ENCODE measurements at places on chromosomes 7 and 10.

GRCh38 chr10:83164156-83164555, 975.2 kb upstream of the GHITM start:
- no peak for DNase-seq

GRCh38 chr7:81725003-81725811, 44.6 kb downstream of the HGF start:
- DNase-seq, result no peak

DNA sequence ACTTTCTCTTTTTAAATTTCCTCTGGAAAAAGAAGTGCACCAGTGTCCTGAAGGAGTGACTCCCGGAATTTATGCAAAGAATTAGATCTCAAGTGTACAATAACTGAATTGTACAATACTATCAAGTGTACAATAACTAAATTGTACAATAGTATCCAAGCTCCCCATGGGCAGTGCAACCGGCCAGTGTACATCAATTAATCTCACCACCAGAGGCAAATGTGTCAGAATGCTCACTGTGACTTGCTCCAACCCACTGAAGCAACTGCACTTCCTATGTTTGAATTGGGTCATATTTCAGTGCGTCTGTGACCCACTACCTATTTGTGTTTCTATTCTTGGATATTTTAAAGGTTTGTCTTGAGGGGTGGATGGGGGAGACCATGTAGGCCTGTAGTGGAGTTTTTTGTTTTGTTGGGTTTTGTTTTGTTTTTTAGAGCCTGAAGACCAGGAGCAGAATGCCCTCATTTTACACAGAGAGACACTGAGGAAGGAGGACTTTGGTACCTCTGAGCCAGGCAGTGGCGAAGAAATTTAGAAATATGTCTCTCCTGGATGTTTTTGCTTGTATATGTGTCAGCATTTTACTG, 78.5 kb upstream of the CTTNBP2 start:
- DNase-seq, result no peak

DNA sequence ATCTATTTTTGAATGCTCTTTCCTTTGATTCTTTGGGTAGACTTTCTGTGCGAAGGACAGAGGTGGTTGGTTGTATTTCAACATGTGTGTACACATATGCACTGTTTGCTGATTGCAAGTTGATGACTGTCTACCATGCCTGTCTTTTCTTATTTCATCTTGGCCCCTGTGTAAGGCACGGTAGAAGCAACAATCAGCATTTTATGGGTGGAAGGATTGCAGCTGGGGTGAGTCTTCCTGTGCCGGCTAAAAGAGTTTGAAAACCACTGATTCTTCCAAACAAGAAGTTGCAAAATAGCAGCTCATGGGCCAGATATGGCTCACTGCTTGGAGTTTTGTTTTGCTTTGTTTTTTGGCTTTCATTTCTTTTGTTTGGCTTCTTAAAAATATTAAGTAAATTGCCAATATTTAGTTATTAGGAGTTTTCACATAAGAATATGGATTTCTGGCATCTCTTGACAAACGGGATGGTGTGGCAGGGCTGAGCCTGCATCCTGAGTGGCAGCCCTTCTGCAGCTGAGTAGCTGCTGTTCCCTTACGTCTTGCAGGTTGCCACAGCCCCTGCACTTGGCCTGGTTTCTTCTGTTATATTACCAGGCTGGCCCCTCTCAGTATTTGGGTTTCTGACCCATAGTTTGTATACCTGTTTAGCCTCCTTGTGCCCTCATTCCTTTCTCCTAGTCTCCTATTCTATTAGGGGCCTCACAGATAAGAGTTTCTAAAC, 7.2 kb downstream of the ZNF862 start:
- DNase-seq, result no peak

- no peak for DNase-seq
These were observed 61.6 kb downstream of the MEST start for GRCh38 chr7:130553398-130554029.
